ENCODE measurements at places on chromosomes 1 and 21. TPM values are rescaled to one million over a fixed set of nuclear protein-coding genes. Genes with fewer than 3 reads are reported as not detected.

RGS1 gene
- 119 TPM for polyA plus RNA-seq

SAMSN1 gene
- polyA plus RNA-seq: 24.6 TPM

AMPD1 gene
- polyA plus RNA-seq: 0.21 TPM

SLC44A5 gene
- polyA plus RNA-seq: 2.7 TPM

LYPD8 gene
- polyA plus RNA-seq: not detected

HPDL gene
- polyA plus RNA-seq: 1.3 TPM

CHRM3 gene
- not detected for polyA plus RNA-seq

MINDY1 gene
- polyA plus RNA-seq: 2.3 TPM

PADI2 gene
- 0.10 TPM for polyA plus RNA-seq

SHISA4 gene
- polyA plus RNA-seq: 0.16 TPM

PRAMEF8 gene
- not detected for polyA plus RNA-seq

PLA2G2A gene
- polyA plus RNA-seq: not detected

MYBPH gene
- polyA plus RNA-seq: not detected

RAB13 gene
- not detected for polyA plus RNA-seq

ANGPTL3 gene
- not detected for polyA plus RNA-seq

Data from IgD-negative memory B cell (primary cell).